Activated CD8-positive, alpha-beta memory T cell treated with anti-CD3 and anti-CD28 coated beads for 1 hour (primary cell): ENCODE measurements at places on chromosomes 3 and 15.

- no peak for DNase-seq
Measured at GRCh38 chr3:149579838-149580542, 77.8 kb downstream of the WWTR1 start.

DNA sequence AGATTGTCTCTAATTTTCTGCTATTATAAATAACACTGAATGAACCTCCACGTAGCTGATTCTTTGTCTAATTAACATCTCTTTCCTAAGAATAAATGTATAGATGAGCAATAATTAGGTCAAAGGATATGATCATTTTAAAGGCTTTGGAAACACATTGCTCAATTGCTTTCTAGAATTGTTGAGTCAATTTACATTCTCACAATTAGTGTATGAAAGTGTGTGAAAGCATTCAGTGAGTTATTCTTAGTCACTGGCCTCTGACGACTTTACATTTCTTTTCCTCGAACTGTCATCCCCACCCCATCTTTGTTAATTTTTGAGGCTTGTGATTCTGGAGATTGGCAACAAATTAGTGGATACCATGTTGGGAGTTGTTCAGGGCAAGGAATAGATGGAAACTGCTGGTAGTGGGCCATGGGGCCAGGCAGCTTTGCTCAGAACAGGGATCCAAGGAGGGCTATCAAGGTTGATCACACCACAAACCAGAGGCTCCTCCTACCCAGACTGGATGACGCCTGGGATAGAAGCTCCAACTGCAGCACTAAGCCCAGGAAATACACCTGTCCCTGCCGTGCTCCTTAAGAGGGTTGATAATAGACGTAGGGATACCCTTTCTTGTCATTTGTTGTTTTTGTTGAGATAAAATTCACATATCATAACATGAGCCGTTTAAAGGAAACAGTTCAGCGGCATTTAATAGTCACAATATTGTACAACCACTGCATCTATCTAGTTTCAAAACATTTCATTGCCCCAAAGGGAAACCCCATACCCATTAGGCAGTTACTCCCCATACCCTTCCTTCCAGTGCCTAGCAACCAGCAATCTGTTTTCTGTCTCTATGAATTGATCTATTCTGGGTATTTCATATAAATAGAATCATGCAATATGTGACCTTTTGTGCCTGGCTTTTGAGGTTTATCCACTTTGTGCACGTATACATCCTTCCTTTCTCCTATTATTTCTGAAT lies 27.9 kb downstream of the EIF1B start:
- DNase-seq, result no peak

GRCh38 chr3:131903988-131904415 lies 130.8 kb downstream of the CPNE4 start:
- no peak for DNase-seq

- no peak for DNase-seq
Measured at GRCh38 chr3:69016901-69017300, 3.4 kb upstream of the EOGT start.

- DNase-seq, result no peak
Measured at GRCh38 chr15:74997141-74997540, 1.8 kb downstream of the SCAMP5 start.

GRCh38 chr15:31405200-31405920 lies 78.7 kb downstream of the KLF13 start:
- no peak for DNase-seq

GRCh38 chr3:176941689-176942088 lies 255.6 kb downstream of the TBL1XR1 start:
- no peak for DNase-seq

DNA sequence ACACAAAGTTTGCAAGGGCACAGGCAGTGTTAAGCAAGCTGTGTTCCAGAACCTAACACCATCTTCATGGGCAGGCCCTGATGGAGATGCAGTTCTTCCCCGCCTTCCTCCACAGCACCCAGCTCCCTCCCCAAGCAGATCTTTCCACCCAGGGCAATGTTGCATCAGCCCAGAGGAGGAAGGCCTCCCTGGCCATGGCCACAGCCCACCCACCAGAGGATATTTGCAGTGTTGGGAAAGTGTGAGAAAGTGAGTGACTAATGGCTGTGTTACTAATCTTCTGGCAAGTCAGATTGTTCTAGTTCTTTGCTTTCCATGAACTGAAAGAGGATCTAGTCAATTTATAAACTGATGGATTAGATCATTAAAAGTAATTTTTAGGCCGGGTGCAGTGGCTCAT lies 42.0 kb upstream of the ATP10A start:
- no peak for DNase-seq

DNA sequence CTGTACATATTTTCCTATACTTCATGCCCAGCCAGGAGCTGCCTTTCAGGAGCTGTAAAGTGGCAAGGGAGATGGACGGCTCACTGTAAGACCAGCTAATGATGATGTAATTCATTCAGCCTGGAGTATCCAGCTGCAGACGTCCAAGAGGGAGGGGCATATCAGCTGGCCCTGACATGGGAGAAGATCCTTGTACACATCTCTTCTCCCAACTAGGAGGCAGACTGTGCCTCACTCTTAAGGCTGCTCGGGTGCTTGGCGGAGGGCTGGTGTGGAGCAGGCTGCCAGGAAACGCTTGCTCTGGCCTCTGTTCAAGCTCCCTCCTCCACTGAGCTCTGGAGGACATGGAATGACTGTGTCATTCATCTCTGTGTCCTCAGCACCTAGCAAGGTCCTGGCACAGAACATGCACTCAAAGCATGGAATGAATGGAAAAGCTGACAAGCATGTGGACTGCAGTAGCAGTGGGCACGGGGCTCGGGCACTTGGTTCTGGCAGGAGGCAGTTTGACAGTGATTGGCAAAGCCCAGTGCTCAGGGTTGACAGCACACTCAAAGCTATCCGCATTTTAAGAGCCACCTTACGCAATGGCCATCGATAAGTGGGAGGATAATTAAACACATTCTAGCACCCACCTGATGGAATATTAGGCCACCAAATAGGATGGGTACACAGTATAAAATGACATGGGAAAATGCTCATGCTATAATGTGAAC lies 72.4 kb downstream of the TBC1D2B start:
- DNase-seq, result no peak

GRCh38 chr3:3468596-3468995 lies 289.1 kb upstream of the CRBN start:
- DNase-seq, result no peak

DNA sequence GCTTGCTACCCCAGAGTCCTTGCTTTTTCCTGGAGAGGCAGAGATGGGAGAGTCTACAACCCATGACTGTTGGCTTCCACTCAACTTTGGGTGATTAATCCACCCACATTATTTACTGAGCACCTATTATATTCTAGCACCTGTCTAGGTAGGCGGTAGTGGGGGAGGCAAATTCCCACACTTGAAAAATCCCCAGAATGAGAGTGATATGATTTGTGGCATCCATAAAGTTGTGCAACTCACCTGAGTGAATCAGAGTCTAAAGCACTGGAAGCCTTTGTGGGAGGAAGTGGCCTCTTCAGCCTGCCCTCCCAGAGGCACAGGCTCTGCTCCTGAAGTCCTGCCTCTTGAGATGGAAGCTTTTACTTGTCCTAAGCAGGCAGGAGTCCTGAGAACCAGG lies 40.4 kb upstream of the CTNNB1 start:
- DNase-seq, result no peak

DNA sequence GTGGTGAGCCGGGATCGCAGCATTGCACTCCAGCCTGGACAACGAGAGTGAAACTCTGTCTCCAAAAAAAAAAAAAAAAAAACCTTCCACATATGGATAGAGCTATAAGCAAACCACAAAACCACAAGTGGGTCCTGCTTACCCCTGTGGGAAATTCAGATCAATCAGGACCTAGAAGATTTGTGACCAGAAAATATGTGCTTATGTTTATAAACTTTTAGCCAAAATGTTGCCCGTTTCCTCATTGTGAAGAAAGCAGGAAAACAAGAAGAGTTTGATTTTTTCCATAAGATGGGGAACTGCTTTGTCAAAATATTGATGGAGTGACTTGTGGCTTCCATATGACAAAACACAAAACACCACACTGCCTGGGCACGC lies 3.4 kb upstream of the SLC25A38 start:
- DNase-seq, result no peak

DNA sequence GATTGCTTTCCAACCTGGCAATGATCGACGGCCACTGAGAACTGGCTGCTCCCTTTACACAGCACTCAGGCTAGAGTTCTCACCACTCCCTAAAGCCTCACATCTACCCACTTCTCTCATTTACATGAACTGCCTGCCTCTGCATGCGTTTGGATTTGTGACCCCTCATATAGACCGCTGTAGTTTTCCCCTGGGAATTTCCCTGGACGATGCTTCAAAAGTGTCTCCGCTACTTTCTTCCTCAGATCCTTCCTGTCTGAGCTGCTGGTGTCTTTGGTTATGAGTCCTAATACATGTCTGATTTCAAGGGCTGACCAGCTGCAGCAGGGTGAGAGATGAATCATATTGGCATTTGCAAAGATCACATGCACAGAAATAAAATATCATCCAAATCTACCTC lies 116.7 kb upstream of the ETV5 start:
- no peak for DNase-seq

DNA sequence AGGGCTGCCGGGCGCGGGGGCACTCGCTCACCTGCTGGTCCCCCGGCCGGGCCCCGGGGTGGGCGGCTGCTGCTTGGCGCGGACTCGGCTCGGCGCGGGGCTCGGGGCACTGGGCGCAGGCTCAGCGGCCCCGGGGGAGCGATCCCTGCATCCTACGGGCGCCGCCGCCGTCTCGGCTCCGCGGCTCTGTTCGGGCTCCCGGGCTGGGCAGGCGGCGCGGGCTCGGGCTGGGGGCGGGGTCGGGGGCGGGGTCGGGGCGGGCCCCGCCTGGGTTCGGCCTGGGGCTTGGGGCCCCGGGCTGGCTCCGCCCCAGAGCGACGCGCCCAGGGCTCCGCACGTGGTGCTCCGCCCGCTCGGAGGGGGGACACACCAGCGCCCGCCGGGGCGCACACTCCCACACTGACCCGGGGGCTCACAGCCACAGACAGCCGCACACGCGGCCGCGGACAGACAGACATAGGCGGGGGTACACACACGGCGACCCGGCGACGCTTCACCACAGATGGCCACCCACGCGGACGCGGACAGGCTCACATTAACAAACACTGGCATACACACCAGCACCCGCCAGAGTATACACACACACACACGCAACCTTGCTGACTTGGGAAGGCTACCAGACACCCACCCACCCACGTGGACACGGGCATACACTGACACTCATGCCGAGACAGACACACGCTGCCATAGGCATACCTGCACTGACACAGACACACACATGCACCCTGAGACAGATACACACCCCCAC lies at the start of gene SCN5A:
Gene SCN5A (minus strand): TSS at position 188 of the 748 bp plus-strand sequence. CDS start 16,380 bp downstream, outside the sequence.
- no peak for DNase-seq

DNA sequence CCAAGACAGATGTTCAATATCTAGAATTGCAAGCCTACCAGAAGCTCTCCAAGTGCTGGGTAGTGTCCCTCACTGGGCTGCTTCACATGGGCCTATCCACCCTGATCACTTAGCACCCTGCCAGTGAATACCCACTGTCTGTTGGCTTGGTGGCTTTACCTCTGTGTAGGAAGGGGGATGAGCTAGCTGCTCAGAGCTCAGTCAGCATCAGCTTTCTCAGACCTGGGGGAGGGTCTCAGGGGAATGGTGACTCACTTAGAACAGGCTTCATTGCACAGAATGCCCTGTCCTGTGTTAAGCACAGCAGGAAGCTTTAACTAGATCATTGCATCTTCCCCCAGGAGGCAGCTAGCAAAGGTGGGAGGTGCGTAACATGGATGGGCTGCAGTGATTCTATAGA lies 209.8 kb downstream of the PDCD6IP start:
- no peak for DNase-seq

DNA sequence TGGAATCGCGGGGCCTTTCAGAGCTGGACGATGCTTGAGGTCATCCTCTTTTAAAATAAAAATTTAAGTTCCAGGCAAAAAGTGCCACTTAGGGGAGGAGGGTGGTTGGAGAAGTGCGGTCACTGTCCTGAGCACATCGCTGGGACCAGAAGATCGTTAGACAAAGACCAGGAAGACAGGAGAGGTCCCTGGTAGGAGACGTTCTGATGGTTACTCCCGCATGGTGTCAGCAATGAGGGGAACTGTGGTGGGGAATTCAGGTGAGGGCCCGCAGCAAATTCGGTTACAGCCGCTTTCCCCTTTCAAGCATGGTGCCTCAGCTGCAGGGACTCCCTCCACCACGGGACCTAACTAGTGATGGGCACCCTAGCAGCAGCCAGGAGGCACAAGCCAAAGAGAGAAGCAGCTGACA lies 1.0 kb upstream of the ISY1 start:
- no peak for DNase-seq

GRCh38 chr15:72231833-72232478 lies 966 bp upstream of the PKM start:
- DNase-seq, result peak; percentile 24

- no peak for DNase-seq
Measured at GRCh38 chr3:24177201-24177600, 232.1 kb downstream of the NR1D2 start.

GRCh38 chr15:88872706-88873105 lies 22.6 kb downstream of the HAPLN3 start:
- DNase-seq, result no peak

DNA sequence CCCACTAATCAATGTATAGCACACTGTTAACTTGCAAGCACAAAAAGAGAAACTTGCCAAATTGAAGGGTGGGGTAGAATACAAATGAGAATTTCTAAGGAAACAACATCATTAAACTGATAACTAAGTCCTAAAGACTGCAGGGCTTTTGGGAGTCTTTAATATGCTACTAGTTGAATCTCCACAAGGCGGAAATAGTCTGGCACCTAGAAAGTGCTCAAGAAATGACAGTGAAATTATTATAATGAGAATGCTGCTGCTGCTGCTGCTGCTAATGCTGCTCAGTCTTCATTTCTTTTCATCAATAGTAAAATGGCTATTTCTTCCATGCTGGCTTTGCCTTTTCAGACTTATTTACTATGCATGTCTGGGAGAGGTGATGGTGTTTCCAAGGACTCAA lies 91.8 kb downstream of the BTD start:
- no peak for DNase-seq

DNA sequence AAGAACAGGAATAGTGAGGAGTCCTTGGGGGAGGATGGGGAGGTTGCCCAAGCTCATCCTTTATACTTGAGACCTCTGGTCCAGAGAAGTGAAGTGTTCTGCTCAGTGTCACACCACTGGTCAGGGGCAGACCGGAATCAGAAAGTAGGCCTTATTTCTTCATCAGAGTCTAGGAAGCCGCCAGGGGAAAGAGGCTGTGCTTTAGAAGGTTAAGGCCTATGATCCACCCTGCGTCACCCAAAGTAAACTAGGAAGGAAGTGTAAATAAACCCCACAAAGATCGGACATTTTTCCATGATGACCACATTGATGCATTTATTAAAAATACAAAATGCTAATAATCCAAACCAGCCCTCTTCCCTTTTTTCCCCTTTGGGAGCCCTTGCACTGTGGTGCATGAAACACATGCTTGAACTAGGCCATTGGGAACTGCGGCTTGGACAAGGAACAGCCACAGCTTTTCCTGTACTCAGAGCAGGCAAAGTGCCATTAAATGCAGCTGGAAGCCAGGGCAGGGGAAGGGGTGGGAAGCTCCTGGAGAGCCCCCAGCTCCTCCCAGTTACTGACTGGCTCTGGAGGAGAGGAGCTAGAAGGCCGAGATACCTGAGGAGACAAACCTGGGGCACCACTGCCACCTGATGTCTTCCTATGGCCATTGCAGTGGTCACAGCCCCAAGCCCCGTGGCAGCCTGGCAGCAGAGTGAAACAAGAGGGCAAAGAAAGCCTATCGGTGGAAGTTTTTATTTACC lies 37.0 kb downstream of the CDC25A start:
- DNase-seq, result no peak

- DNase-seq, result no peak
Measured at GRCh38 chr15:78232951-78233350, 1.4 kb downstream of the ACSBG1 start.
